Fibroblast of skin of left biceps (primary cell): ENCODE measurements at places on chromosomes 16 and 17.

- DNase-seq, result no peak
Measured at GRCh38 chr16:57643147-57643874, 14.9 kb downstream of the ADGRG1 start.

GRCh38 chr16:31022544-31023251, 10.7 kb upstream of the STX4 start:
- no peak for DNase-seq

- DNase-seq, result no peak
Measured at GRCh38 chr16:81752225-81752875, 26.7 kb upstream of the PLCG2 start.

GRCh38 chr17:32625971-32626370, 139.2 kb downstream of the CDK5R1 start:
- no peak for DNase-seq

GRCh38 chr17:39191750-39192510, 5.5 kb downstream of the CACNB1 start:
- DNase-seq, result no peak

GRCh38 chr17:50817838-50818237, 17.5 kb upstream of the WFIKKN2 start:
- DNase-seq, result no peak

DNA sequence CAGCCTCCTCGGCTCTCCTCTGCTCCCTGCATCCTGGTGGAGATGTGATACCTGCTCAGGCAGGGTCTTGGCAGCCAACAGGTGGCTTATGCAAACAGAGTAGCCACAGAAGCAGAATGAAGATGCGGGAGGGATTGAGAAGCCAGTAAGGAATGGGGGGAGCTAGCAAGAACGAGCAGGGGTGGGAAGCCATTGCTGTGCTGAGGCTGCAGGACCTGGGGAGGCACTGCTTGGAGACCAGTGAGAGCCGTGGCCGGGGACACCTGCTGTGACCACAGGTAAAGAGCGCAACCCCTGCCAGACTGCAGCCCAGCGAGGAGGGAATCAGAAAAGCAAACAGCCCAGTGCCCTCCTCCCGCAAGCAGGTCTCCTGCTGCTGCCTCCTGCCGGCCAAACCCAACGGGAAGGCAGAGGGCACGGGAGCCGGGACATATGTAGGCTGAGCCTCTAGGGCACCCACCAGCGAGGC, 14.7 kb downstream of the AIPL1 start:
- DNase-seq, result no peak

DNA sequence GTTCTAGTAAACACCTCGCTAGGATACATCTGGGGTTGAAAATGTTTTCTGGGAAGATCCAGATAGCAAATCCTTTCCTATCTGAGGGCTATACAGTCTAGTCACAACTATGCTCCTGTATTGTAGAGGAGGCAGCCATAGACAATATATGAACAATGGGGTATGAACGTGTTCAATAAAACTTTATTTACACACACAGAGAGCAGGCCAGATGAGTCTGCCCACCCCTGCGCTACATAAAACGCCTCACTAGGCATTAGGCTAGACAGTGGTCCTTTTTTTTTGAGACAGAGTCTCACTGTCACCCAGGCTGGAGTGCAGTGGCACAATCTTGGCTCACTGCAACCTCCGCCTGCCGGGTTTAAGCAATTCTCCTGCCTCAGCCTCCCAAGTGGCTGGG, 11.1 kb downstream of the USP36 start:
- DNase-seq, result no peak

DNA sequence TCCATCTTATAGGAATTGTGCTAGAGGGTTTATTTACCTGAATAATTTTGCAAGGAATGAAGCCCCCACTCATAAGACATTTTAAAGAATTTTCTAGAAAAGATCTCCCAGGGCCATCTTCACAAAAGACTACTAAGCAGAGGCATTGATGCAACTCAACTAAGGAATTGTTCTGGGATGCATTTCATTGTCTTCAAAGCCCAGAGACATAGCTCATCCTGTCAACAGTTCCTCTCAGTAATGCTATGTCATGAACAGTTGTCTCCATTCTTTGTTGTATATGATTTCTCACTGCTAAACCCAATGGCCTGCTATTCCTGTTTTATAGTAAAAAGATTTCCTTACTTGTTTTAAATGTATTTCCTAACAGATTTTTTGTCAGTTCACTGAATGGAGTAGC, 136.8 kb upstream of the RBL2 start:
- no peak for DNase-seq

GRCh38 chr17:15472891-15473290, 5.5 kb upstream of the CDRT4 start:
- no peak for DNase-seq

GRCh38 chr17:48787828-48788227, 29.2 kb downstream of the TTLL6 start:
- DNase-seq, result no peak

GRCh38 chr16:75017670-75018525, 19.1 kb downstream of the ZNRF1 start:
- no peak for DNase-seq

- no peak for DNase-seq
Measured at GRCh38 chr17:65553646-65554552, 7.5 kb downstream of the AXIN2 start.

- DNase-seq, result no peak
Measured at GRCh38 chr17:13140750-13141149, 122.9 kb upstream of the ELAC2 start.

GRCh38 chr17:47267354-47267828, 13.8 kb downstream of the ITGB3 start:
- DNase-seq, result peak; percentile 92

DNA sequence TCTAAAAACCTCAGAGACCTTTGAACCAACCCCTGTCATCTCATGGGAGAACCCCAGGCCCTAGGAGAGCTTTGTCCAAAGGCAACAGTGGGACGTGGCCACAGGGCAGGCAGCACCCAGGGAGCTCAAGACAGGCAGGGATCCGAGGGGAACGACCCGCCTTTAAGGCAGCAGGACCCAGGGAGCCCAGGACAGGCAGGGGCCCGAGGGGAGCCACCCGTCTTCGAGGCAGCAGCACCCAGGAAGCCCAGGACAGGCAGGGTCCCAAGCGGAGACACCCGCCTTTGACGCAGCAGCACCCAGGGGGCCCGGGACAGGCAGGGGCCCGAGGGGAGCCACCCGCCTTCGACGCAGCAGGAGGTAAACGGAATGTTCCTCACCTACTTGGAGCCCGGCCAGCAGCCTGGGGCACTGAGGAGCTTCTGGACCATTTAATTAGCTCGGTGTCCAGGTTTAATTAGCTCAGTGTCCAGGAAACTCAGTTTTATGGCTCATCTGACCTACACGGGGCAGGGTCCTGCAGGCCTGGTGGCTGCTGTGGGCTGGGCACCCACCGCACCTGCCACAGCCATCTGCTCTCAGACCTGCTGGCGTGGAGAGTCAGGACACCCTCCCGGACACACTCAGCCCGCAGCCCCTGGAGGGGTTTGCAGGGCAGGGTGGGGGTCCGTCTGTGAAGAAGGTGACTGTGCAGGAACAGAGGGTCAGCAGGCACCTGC, 24.4 kb downstream of the PIEZO1 start:
- no peak for DNase-seq

DNA sequence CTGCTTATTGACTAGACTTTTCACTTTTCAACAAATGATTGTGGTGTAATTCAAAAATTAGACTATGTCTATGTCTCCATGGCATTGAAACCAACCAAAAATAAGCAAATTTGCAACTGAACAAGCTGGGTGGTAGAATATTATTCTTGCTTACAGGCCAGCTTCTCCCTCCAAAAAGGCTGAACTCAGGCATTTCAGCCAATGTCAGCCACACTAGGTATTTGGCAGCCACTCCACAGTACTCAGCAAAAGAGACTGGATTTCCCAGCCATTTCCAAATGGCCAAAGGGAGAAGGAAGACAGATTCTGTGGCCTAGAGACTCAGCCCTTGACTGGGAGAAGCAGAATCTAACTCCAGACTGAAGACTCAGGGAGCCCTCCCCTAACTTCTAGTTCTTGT, 121.8 kb upstream of the IRX5 start:
- DNase-seq, result no peak

DNA sequence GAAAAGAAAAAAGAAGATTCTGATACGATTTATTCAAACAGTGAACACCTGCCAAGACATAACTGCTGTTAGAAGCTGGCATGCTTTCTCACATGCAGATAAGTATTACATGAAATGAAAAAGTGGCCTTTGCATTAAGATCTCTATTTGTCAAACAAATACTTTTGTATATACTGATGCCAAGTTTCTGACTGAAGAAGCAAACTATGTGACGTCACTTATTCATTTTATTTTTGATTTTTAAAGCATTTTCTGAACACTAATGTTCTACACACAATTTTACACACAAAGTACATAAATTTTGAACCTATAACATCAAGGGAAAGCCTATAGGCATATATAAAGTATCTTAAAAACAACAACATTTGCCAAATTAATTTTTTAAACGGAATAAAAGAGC, 153.8 kb downstream of the CEP112 start:
- DNase-seq, result no peak
